ENCODE measurements at places on chromosomes 1 and 21.
A peak's percentile ranks its signal among the peaks of the same experiment; 100 is the strongest.

DNA sequence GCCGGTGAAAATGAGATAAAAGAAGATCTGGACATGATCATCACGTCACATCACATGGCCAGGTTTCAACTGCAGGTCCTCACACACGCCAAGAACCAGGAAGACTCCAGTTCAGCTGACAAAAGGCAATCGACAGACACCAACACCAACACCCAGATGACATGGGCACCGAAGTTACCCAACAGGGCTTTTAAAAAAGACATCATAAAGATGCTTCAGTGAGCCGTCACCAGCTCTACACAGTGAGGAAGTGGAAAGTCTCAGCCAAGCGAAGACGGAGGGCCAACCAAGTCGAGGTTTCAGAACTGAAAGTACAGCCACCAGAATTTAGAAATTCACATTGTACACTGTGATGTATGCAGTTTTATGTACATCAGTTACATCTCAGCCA lies 154.3 kb upstream of the COL6A1 start:
- DNase-seq: no peak

GRCh38 chr1:6827079-6827478 lies 41.8 kb downstream of the CAMTA1 start:
- DNase-seq: no peak

DNA sequence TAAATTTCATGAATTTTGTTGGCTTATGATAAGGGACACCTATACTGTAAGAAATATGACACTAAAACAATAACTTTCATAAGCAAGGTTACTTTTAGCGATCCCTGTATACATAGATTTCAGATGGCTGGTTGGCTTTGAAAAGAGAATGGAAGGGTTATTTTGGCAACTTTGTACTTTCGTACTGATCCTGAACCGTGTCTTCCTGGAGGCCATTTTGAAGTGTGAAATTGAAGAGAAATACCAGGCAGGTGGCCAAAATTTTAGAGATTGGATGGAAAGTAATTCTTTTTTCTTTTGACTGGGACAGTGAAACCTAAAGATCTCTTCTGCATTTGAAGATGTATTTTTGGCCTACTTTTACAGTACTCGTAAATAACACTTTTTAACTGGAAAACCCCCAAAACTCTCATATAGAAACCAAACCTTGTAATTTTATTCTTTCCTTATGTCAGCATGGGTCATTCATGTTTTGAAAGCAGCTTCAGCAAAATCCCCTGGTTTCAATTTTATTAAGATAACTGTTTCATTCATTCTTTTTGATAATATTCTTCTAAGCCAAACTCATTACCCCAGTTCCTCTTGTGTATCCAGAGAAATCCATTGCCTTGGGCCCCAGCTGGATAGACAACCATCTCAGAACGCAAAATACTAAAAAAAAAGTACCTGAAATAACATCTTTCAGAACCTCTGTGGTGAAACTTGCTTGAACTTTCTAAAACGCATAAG lies 38.4 kb upstream of the ZNF281 start:
- no peak for DNase-seq

DNA sequence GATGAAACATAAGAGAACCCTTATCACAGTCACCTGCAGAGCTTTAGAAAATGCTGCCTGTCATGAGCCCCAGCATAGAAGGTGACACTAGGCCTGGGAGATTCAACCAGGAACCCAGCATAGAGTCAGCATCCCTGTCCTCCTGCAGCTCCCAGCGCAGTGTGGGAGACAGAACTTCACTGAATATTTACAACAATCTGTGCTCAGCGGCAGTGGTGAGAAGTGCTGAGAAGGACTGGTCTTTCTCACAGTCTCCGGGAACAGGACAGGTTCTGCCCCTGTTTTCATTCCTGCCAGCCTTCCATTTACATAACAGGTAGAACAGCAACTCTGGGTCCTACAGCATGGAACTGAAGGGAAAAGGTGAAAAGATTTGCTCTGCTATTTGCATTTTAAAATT lies 83.5 kb upstream of the GADD45A start:
- no peak for DNase-seq

- no peak for DNase-seq
These were observed 782.2 kb upstream of the NCAM2 start for GRCh38 chr21:20215959-20216358.

DNA sequence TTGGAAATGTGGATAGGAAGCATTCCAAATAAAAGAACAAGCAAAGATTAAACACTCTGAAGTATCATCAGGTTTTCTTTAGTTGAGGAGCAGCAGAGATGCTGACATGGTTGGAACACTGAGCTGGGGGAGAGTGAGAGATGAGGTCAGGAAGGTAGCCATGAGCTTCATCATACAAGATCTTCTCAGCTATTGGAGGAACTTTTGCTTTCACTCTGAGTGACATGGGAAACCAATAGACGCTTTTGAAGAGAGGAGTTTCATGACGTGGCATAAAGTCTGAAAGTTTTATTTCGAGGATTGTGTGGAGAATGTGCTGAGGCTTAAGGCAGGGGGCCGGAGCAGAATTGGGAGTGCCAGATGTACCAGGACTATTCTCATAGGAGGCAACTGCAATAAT lies 616.2 kb upstream of the CAMK1G start:
- no peak for DNase-seq

DNA sequence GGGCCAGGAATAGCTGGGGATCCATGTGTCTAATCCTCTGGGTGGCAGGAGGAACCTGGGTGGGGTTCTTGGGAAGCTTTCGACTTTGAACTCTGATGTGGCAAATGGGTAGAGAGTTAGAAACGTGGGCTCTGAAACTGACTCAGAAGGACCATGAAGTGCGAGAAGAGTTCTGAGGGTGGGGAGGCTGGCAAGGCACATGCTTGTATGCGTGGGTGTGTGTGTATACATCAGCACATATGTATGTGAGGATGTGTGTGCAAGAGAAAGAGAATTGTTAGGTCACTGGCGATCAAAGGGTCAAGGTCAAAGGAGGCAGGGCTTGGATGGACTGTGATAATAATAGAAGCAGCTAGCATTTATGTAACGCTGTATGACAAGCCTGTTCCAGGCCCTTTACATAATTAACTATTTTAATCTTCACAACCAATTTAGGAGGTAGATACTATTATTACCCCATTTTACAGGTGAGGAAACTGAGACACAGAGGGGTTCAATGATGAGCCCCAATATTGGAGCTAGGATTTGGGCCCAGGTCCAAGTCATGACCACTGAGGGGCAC lies 84.5 kb upstream of the POU3F1 start:
- no peak for DNase-seq

GRCh38 chr1:112318698-112319370 lies 77.2 kb upstream of the CTTNBP2NL start:
- no peak for DNase-seq

DNA sequence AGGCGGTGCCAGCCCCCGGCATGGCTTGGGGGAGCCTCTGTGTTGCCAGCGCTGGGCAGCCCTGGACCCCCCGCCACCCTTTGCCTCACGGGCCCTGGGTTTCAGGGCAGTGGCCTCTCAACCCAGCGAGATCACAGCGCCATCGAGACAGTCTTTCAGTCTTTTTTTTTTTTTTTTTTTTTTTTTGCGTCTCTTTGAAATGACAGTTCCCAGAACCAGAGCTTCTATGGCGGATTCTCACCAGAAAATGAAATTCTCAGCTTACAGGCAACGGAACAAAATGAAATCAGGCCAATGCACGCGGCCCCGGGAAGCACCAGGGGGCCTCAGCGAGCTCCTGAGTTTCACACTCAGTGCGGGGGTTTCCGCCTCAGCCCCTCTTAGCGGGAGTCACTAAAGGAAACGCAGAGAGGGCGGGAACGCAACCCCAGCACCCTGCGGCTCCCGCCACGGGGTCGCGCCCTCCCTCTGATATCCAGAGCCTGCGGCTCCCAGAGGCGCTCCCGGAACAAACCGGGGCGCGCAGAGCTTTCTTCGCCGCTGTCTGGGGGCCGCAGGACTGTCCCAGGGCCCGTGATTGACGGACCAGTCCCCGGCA lies 8.0 kb upstream of the COL6A1 start:
- DNase-seq: peak; percentile 81

- no peak for DNase-seq
These were observed 39.9 kb upstream of the ABCA4 start for GRCh38 chr1:94160811-94161210.

- no peak for DNase-seq
These were observed 70.4 kb upstream of the ACTRT2 start for GRCh38 chr1:2950926-2951305.

- DNase-seq: no peak
These were observed 408.1 kb upstream of the USP24 start for GRCh38 chr1:55623311-55623710.

GRCh38 chr1:28417441-28417922 lies 47.9 kb downstream of the PHACTR4 start:
- no peak for DNase-seq

- no peak for DNase-seq
These were observed 329.5 kb upstream of the DUSP10 start for GRCh38 chr1:222071387-222071786.

- no peak for DNase-seq
These were observed 11.1 kb downstream of the ADGRL2 start for GRCh38 chr1:81811757-81812371.

Measured in stimulated activated CD4-positive, alpha-beta T cell treated with anti-CD3 and anti-CD28 coated beads, Interleukin-2, amount 100 ng/mL, for 24 hours (primary cell).